ENCODE measurements at places on chromosomes 3 and 15. TPM values are rescaled to one million over a fixed set of nuclear protein-coding genes. Genes with fewer than 3 reads are reported as not detected.
A peak's percentile ranks its signal among the peaks of the same experiment; 100 is the strongest.

The FANCI gene
- 34.9 TPM for polyA plus RNA-seq

- peak; percentile 66 for DNase-seq
Measured at GRCh38 chr15:39976291-39977274, 42.7 kb downstream of the EIF2AK4 start.

The RBMS3 gene
- 11.6 TPM for polyA plus RNA-seq

GRCh38 chr15:76433798-76434400 is 97.3 kb downstream of the ISL2 start:
- DNase-seq, result no peak

DNA sequence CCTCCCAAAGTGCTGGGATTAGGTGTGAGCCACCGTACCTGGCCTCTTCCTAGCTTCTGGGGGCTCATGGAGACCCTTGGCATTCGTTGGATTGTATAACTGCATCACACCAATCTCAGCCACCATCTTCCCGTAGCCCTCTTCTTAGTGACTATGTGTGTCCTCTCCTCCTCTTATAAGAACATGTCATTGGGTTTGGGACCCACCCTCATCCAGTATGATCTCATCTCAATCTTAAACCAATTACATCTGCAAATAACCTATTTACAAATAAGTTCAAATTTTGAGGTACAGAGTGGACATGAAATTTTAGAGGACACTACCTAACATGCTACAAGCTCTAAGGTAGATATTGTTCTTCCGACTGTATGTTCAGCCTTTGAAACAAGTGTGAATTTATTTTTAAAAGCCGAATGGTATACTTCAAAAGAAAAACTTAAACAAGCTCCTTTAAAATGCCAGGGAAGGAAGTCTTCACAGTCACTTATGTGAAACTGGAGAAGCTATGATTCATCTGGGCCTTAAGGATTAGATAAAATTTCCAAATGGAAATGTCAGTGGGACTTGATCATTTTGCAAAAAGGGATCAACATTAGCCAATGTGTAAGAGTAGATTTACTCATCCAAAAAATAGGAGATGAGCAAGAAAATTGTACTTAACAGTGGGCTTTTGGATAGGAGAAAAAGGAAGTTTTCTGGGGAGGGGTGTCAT is 225.7 kb downstream of the MEX3B start:
- no peak for DNase-seq
